ENCODE measurements at places on chromosomes 4 and X. TPM values are rescaled to one million over a fixed set of nuclear protein-coding genes. Genes with fewer than 3 reads are reported as not detected.

GRCh38 chrX:149363965-149364364 lies 141.1 kb downstream of the IDS start:
- no peak for DNase-seq

CTAG2 gene
- total RNA-seq: not detected

DNA sequence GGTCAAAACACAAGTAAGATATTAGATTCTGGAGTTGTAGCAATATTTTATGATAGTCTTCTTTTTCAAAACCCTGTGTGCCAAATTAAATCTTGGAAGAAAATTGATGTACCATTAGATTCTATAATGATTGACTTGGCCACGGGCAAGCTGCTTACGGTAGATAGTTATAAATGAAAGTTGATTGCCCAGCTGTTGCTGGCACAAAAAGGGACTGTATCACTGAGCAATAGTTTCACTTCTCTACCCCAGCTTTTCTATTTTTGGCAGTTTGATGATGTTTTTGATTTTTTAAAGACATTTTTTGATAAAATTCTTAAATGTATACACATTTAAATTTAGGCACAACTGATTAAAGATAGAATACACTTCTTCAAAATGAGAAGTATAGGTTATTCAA lies 333.3 kb downstream of the TRAM1L1 start:
- DNase-seq: no peak

DNA sequence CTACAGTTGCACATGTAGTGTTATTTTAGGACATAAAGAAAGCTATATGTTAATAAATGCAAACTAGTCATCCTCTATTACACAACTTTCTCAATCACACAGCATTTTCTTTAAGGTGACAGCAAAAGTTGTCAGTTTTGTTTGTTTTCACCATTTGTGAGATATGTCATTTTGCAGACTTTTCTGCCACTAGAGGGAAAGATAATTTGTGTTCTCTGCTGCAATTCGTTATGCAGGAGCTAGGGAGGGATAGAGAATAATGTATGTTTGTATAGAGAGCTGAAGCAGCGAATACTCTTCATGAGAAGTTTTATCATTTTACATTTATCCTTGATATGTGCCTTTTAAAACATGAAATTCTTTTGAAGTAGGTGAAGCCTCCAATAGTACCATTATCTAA lies 670.6 kb upstream of the ATOH1 start:
- no peak for DNase-seq

PABPC1L2A gene
- not detected for total RNA-seq

GRCh38 chr4:128228845-128229795 lies 58.5 kb downstream of the PGRMC2 start:
- no peak for DNase-seq
